ENCODE measurements at places on chromosomes 1 and 21. TPM values are rescaled to one million over a fixed set of nuclear protein-coding genes. Genes with fewer than 3 reads are reported as not detected.

Gene HAO2
- total RNA-seq, result not detected

Gene CAPN8
- 5.9 TPM for total RNA-seq

Gene CCDC185
- not detected for total RNA-seq

GRCh38 chr1:64150729-64151230, 52.6 kb upstream of the UBE2U start:
- no peak for DNase-seq
- no peak overlapping the region for H3K27ac ChIP-seq
- no peaks in the 10 kb centered on the region for H3K36me3 ChIP-seq
- no peak overlapping the region for H3K4me3 ChIP-seq
- no peaks in the 10 kb centered on the region for H3K4me1 ChIP-seq

DNA sequence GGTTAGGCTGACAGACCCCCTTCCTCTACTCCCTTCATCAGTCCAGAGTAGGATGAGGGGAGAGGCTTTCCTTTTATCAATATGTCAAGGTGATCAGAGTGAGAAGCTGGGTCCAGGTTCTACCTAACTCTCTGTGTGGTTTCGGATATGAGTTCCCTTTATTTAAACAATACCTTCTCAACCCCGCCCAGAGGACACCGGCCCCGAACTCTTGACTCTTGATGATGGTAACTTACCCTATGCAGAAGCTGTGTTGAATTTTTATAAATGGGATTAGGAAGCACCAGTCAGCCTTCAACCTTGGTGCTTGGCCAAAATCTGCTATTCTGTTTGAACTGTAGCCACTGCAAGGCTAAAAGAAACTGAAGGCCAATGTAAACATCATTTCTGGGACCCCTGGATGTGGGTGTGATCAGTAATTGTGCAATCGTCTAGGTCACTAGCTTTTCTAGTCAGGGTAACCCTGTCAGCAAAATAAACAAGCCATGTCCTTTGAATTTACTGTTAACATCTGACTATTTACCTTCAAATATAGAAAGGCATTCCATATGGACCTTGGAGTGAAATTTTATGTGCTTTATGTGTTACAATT, 398.3 kb downstream of the SEC16B start:
- H3K27me3 ChIP-seq, result no peaks in the 10 kb centered on the region
- no peak overlapping the region for H3K27ac ChIP-seq
- no peaks in the 10 kb centered on the region for H3K4me1 ChIP-seq
- H3K4me3 ChIP-seq, result no peak overlapping the region

Gene LINGO4
- total RNA-seq, result not detected

Gene WDR26
- 45.2 TPM for total RNA-seq

GRCh38 chr1:56360021-56360420, 219.3 kb downstream of the PLPP3 start:
- DNase-seq, result no peak
- peaks cover 22% of the 10 kb centered on the region for H3K4me1 ChIP-seq
- no peak overlapping the region for H3K4me3 ChIP-seq
- no peaks in the 10 kb centered on the region for H3K27me3 ChIP-seq

DNA sequence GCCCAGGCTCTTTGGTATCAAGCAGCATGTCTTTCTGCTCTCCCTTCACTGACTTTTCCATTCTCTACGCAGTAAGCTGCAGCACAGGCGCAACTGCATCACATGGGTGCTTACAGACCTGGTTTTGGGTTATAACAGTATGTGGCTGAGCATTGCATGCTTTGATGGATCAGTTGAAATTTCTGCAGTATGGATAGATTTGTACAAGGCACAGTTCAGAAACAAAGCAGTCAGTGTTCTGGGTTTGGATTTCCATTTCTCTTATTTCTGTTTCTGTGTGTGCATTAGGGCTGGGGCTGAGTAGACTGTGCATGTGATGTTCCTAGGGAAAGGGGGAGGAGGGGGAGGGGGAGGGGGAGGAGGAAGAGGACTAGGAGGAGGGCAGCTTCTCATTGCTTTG, 4.5 kb downstream of the FAM163A start:
- no peak overlapping the region for H3K4me3 ChIP-seq
- DNase-seq, result no peak
- H3K27me3 ChIP-seq, result no peaks in the 10 kb centered on the region
- no peaks in the 10 kb centered on the region for H3K4me1 ChIP-seq

DNA sequence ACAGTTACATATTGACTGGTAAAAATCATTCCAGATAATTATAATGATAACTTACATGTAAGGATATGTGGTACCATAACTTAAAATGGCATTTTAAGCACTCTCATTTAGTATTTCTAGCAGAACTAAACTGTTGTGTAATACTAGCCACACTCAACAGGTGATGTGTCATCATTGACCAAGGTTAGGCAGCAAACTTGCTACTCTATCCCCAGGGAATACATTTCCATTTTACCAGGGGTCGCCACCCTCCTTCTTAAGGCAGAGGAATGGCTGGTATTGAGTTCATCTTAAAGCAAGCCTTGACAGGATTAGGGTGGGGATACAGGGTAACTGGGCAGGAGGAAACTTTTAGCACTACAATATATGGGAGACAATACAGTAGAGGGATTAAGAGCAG, 259.8 kb upstream of the CAMK1G start:
- H3K36me3 ChIP-seq, result no peaks in the 10 kb centered on the region
- peaks cover 44% of the 10 kb centered on the region for H3K4me1 ChIP-seq
- H3K27me3 ChIP-seq, result no peaks in the 10 kb centered on the region
- DNase-seq, result peak; percentile 80
- H3K4me3 ChIP-seq, result no peak overlapping the region

GRCh38 chr1:61588736-61589672, 135.9 kb downstream of the TM2D1 start:
- no peaks in the 10 kb centered on the region for H3K36me3 ChIP-seq
- H3K4me3 ChIP-seq, result no peak overlapping the region
- H3K27me3 ChIP-seq, result no peaks in the 10 kb centered on the region
- H3K4me1 ChIP-seq, result peaks cover 12% of the 10 kb centered on the region
- no peak overlapping the region for H3K27ac ChIP-seq
- peak; percentile 88 for DNase-seq

DNA sequence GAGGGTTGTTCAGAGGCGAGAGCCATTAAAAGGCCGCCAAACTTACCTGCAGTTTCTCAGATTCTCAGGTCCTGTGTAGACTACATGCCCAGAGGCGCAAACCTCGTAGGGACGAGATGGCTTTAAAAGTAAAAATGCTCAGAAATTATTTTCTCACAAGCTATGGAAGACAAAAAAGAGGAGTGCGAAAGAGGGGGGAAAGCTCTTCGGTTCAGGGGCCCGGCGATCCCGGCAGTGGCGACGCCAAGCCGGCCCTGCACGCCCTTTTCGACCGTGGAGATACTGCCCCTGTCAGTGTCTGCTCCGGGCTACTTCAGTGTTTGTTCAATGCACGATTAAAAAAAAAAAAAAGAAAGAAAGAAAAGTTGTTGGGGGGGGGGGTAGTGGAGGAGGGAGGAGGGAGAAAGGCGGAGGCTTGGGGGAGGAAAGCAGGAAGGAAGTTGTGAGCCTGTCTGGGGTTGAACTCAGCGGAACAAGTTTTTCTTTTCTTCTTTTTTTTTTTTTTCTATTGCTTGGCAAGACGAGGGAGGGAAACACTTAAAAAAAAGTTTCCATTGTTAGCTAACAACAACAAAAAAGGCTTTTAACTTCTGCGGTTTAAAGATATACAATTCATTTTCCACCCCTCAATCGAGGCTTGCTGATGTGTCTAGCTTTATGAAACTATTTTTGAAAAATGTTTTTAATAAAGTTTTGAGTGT, at the start of gene ITPKB:
ITPKB (minus strand) TSS at position 288 of the 701 bp plus-strand sequence. CDS start 1,824 bp downstream, outside the sequence.
- no peaks in the 10 kb centered on the region for H3K27me3 ChIP-seq
- DNase-seq, result peak; percentile 82
- H3K36me3 ChIP-seq, result 0 out of 2 replicates have a peak, but pooled peaks cover 5% of the 10 kb centered on the region
- peak within 1 kb of the TSS; percentile 47 for H3K27ac ChIP-seq

- H3K4me3 ChIP-seq, result no peak overlapping the region
- H3K4me1 ChIP-seq, result peaks cover 20% of the 10 kb centered on the region
- H3K27me3 ChIP-seq, result no peaks in the 10 kb centered on the region
- no peak overlapping the region for H3K27ac ChIP-seq
- no peak for DNase-seq
- H3K36me3 ChIP-seq, result no peaks in the 10 kb centered on the region
Observed at GRCh38 chr1:221874285-221875003, 132.6 kb upstream of the DUSP10 start.

Measured in PC-3 (cell line).